Stimulated activated CD4-positive, alpha-beta T cell treated with anti-CD3 and anti-CD28 coated beads, Interleukin-1b, Interleukin-23, amount 100 ng/mL, for 4 hours (primary cell): ENCODE measurements at places on chromosomes 4 and X.

DNA sequence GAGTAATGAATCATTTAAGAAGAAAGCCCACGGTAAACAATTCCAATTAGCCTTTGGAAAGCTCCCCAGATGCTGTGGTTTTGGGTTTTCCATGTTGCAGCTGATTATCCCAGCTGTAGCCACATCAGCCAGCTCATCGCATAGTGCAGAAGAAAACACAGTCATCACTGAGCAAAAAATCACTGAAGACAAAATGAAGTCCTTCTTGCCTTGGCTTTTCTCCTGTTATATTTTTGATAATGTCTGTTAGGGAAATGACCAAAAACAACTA is 193.0 kb upstream of the C1QTNF7 start:
- no peak for DNase-seq

GRCh38 chr4:76211769-76212708 is 1.6 kb downstream of the SCARB2 start:
- DNase-seq: no peak

- DNase-seq: no peak
Observed at GRCh38 chr4:146477054-146477453, 44.7 kb downstream of the SLC10A7 start.

DNA sequence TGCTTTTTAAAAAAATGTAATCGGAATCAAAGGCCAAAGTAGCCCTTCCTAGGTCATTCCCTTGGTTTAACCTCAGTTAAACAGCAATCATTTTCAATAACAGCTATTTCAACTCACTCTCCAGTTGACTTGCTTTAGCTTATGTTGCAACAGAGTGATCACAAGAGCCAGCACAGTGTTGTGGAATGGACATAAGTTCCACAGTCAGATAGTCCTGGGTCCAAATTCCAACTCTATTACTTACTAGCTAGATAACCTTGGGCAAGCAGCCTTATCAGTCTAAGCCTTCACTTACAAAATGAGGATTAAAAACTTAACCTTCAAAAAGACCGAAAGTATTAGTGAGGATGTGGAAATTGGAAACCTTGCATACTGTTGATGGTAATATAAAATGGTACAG is 9.2 kb upstream of the GPC3 start:
- DNase-seq: no peak

GRCh38 chr4:16513876-16514275 is 287.6 kb upstream of the TAPT1 start:
- no peak for DNase-seq

DNA sequence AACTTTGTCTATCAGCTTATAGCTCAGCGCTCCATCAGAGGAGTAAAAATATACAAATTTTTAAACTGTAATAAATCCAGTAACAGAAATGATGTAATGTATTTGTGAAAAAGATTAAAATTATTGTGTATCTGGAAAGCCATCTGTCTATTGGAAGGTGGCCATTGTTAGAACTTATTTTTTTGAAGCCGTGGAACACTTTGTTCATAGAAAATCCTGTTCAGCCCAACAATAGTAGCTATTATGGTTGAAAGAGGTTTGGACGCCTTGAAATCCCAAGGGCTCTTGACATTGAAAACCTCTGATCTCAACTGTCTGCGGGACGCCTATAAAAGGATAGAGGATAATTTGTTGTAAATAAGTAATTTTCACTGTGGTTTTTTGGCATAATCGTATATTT is 98.3 kb downstream of the RAPGEF2 start:
- DNase-seq: no peak

DNA sequence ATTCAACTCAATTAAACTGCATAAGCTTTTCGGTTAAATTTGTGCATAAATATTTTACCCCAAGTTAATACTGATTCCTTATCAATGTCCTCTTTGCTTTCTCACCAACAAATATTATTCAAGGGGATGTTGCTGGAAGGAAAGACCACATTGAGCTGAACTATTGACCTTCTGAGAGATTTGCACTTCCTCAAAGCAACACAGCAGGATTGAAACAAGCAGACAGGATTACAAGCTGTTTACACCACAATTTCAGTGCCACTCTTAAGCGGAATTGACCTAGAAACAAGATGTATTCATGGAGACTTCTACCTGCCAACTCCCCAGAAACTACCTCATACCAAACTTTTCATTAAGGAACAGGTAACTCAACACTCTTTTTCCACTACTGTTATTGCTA is 96.5 kb upstream of the DUSP21 start:
- DNase-seq: no peak
